RPMI8226 (cell line): ENCODE measurements at places on chromosomes 16 and 17.

DNA sequence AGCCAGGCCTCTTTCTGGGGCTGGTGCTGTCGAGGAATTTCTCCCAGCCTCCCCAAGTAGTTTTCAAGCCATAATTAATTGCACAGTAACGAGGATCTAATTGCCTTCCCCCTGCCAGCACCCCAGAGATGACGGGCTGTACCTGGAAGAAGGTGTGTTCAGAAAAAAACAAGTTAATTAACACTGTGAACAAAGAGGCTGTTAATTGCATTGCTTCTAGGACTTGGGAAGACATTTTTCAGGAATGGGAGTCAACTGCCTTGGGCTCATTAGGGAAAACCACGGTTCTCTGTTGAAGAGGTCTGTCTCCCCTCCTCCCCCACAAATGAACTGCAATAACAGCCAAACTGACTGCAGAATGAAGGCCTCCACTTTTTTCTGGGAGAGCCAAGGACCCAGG is 176.7 kb downstream of the CCT6B start:
- no peak for DNase-seq

DNA sequence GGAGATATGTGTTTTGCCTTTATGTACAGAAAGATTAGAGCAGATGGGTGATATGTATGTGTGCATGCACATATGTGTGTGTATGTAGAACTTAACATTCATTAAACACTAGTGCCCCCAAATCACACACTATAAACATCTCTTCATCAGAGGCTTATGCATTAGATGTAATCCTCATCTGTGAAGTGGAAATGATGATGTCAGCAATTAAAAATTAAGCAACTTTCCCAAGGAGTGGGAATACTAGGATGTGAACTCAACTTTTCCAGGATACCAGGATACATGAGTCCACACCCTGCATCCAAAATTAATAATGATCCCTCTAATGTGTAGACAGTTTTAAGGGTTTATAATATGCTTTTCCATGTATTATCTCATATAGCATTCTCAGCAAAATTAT is 127.7 kb upstream of the ADAMTS18 start:
- no peak for DNase-seq

GRCh38 chr16:49483251-49483650 is 109.6 kb downstream of the C16orf78 start:
- no peak for DNase-seq

- DNase-seq: no peak
Measured at GRCh38 chr16:77076839-77077238, 114.2 kb upstream of the MON1B start.

GRCh38 chr17:3979290-3979611 is 15.0 kb upstream of the ATP2A3 start:
- no peak for DNase-seq

- no peak for DNase-seq
Measured at GRCh38 chr16:86027373-86028126, 128.6 kb downstream of the IRF8 start.

DNA sequence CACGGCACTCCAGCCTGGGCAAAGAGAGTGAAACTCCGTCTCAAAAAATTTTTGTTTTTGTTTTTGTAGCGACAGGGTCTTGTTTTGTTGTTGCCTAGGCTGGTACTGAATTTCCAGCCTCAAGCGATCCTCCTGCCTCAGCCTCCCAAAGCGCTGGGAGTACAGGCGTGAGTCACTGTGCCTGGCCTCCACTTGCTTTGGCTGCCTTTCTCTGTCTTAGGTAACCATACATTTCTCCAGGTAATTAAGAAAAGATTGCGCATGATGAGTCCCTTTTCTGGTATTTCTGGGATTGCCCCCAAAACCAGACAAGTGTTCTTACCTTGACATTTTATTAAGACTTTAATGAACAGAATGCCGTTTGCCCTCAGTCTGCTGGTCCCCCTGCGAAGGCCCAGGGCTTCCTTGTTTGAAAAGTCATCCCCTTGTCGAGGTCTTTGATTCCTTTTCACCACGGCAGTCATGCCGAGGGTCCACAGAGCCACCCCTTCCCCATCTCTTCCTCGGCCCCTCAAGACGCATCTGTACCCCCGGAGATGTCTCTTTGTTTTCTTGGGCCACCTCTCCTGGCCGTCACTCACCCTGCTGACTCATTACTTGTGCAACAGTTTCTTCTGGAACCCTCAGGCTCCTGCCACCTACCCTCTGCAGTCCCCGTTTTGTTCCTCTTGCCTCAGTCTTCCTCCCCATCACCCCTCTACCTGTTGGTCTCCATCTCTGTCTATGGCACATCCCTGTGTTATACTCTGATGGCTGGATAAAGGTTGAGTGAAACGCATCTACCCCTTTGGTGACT is 151.0 kb downstream of the SEC14L1 start:
- no peak for DNase-seq

GRCh38 chr16:17423221-17423620 is 47.5 kb downstream of the XYLT1 start:
- DNase-seq: no peak

- no peak for DNase-seq
Measured at GRCh38 chr16:64586781-64587180, 535.1 kb downstream of the CDH11 start.

DNA sequence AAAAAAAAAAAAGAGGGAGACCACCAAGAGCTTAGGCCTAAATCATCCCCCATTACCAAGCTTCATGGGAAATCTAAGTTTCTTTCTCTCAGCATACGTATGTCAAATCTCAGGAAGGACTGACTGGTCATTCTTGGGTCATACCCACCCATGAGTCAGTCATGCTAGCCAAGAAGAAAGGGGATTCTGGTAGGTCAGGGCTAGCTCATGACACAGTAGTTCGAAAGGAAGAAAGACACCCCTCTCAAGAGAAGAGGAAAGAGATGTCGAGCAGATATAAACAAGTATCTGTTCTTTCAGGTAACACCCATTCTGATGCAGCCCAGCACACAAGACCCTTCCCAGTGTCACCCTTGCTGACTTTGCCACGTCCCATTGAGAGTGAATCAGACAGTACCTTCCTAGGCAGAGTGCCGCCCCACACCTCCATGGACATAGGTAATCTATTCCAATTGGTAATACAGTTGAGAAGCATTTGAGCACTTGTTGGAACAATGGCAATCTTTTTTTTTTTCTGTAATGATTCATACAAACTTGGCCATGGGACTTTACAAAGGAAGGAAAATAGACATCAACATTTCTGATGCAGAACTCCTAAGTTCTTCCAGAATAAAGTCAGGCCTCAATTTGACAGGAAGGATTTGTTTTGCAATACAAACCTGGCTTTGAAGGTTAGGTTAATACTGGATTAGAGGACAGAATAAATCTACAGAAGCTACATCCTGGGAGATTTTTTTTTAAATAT is 38.2 kb downstream of the COPRS start:
- DNase-seq: no peak
